Daoy (cell line): ENCODE measurements at places on chromosomes 4 and X. TPM values are rescaled to one million over a fixed set of nuclear protein-coding genes. Genes with fewer than 3 reads are reported as not detected.

DNA sequence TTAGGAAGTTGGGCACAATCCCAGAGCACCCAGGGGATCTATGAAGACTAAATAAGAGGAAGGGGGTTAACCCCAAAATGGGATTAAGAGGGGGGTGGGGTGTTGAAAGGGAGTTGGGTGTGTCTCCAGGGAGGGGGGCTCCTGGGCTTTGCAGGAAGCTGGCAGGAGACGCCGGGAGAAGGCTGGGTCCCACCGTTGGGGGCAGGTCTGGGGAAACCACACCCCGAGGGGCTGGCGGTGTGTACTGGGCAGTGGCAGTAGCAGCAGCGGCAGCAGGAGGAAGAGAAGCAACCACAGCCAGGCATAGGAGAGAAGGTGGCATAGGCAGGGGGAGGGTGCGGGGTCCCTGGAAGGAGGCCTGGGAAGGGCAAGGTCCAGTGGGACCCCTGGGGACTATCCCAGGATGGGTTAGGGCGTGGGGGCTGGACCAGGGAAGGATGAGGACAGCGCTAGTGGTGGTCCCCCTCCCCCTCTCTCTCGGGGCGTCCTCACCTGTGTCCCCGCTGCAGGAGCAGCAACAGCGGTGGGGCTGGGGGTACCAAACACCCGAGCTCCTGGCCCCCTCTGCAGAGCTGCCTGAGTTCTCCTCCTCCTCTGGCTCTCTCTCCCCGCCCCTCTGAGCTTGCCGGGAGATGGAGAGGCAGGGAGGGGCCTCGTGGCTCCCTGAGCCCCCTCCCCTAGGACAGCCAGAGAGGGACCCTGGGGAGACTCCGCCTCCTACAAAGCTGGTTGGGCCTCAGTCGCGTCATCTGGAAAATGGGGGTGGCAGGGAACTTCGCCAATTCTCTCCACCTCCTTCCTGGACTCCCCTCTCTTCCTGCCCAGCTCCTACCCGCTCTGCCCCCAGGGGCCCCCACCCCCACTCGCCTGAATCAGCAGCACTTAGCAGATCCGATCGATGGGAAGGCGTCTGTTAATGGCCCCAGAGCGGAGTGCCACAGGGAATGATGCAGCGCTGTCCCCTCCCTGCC is at the start of gene KCND1:
Gene KCND1, minus strand, starts transcription at position 596 of the 971 bp plus-strand sequence. CDS start 1,573 bp downstream, outside the sequence.
- peak; percentile 74 for DNase-seq

DNA sequence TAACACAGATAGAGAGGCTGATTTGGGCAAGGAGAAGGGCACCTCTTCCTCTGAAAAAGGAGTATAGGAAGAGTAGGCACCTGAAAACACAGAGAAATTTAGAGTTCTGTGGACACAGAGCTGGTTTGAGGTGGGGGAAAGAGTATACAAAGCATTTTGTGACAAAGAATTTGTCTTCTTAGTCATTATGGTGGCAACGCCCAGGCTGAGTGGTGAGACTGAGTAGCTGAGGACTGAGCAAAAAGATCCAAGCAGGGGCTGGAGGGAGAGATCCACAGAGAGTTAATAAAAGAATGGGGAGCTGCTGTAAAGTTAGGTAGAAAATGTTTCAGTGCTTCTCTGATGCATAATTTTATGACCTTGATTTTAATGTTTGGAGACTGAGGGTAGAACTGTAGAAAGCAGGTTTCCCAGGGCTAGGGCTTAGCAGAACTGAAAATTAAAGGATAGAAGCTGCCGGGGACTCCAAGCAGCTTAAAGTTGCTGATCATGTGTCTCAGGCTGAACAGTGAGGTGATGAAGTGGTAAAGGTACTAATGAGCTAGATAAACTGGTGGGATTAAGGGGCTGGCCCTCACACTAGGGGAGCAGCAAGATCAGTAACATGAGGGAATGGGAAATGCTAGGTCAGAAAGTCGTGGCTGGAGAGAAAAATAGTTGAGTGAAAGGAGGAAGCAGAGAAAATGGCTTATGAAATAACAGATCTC is 118.9 kb downstream of the CEP44 start:
- DNase-seq: no peak

Gene GC
- not detected in 2 replicates for total RNA-seq

Gene CD38
- total RNA-seq: 0.40 and 7.4 TPM in 2 replicates

DNA sequence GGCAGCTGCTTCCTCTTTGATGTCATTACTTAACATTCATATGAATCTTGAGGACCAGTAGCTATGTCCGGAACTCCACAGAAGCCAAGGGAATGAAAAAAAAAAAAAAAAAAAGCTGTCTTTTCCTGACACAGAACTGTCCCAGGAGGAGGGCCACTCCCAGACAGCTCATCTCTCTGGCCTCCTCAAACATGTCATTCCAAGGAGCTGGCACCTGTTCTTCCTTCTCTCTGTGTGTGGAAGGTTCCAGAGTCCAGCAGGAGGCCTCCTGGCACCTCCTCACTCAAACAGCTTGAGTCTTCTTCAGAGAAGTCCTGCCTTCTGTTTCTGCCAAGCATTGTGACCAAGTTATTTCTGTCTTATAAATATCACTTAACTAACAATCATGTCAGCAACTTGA is 458.5 kb downstream of the AFF2 start:
- no peak for DNase-seq

Gene QRFPR
- 0.06 and 0.77 TPM in 2 replicates for total RNA-seq

GRCh38 chr4:62960415-62960814 is 1448.8 kb downstream of the TECRL start:
- DNase-seq: no peak

DNA sequence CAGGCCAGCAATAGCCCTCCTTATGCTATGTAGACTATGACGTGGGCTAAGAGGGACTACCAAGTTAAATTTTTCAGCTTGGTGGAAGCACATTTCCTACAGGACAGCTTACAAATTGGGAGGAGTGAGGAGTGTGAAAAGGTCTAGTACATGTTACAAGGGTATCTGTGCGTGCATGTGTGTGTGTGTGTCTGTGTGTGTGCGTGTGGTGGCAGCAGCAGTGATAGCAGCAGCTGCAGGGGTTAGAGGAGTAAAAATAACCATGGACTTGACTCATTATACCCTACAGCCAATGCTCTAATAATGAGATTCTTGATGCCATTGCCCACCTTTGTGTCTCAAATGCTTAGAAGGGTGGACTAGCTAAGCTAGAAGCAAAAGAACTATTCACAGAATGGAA is 88.6 kb downstream of the SLC9A7 start:
- no peak for DNase-seq

GRCh38 chrX:15825936-15826335 is 28.7 kb downstream of the AP1S2 start:
- DNase-seq: no peak

Gene PRDM8
- total RNA-seq: 0.69 and 1.1 TPM in 2 replicates

Gene SLITRK4
- not detected in 2 replicates for total RNA-seq

DNA sequence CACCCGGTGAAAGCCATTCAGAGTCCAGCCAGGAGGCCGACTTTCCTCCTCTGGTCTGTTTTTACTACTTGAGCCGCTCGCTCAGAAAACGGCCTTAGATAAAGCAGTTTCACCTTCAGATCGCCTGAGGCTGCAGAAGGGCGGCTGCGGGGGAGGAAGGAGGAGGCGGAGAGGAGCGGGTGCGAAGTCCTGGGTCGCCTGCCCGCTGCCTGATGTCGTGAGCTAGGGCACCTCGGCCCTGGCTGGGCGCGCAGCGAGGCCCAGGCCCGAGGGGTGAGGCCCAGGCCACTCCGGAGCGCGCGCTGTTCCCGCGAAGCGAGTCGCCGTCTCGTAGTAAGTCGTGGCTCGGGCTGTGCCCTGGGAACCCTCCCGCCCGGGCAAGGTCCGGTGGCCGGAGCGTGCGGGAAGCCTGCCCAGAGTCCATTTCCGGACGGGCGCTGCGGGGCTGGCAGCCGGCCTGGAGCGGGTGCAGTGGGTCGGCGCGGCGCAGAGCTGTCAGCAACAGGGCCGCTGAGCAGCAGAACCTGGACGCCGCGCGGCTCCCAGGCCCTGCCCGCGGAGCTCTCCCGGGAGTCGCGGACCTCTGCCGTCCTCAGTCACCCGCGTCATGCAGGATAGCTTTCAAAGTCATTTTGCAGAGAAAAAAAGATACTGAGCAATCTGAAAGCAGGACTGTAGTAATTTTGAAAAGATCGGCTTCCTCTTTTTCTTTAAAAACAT is 18.6 kb downstream of the TRIM2 start:
- peak; percentile 41 for DNase-seq

DNA sequence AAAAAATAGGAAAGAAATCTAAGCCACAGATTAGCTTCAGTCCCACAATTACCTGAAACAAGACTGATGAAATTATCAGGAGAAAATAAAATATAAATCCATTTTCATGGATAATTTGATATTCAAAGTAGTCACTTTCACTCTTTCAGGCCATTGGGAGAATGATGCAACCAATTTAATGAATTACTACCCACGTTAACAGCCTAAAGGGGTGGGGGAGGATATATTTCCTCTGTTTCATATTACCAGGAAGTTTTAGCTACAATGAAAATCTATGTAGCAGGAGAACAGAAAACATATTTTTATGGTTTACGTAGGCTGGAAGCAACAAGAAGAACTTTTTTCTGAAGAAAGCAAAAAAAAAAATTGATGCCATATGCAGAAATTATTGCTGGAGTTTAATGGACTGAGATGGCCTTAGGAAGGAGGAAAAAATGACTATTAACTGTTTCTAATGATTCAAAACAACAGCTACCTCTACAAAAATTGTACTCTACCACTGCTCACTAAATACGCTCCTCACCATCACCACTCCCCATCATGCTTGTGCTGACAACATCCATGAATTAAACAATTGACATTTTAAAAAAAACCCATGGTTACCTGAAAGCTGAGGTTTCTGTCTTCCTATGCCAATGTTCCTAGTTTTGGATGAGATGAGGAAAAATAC is 100.9 kb downstream of the CXXC4 start:
- no peak for DNase-seq

DNA sequence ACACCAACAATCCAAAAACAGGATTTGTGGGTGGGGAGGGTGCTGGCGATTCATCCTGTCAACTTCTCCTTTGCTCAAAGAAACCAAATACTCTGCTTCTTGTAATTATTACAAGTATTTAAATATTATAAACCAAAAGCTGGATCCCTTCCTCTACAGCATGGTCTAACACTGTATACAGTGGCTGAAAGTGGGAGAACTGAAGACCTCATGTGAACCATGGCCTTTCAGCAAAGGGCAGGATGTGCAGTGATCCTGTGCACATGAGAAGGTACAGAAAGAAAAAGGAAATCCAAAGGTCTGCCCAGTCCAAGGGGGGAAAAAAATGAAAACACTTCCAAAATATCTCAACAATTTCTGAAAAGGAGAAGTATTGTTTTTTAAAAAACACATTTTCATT is 5.3 kb upstream of the CXorf38 start:
- DNase-seq: no peak

GRCh38 chrX:110097920-110098319 is 95.0 kb downstream of the TMEM164 start:
- no peak for DNase-seq

DNA sequence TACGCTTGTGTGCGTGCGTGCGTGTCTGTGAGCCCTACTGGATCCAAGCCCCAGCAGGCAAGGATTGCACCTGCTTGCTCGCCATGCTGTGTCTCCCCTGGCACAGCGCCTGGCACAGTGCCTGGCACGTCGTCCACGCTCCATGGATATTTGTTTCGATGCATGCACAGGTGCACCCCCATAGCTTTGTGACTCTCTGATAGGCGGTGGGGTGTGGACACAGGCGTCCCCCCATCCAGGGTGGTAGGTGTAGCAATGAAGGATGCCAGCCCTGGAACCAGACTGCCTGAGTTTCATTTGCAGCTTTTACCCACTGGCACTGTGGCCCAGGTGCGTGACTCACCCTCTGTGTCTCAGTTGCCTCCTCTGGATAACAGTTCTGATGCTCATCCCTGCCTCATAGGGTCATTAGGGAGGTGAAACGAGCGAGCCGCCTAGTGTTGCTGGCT is 20.2 kb downstream of the PIGG start:
- no peak for DNase-seq

DNA sequence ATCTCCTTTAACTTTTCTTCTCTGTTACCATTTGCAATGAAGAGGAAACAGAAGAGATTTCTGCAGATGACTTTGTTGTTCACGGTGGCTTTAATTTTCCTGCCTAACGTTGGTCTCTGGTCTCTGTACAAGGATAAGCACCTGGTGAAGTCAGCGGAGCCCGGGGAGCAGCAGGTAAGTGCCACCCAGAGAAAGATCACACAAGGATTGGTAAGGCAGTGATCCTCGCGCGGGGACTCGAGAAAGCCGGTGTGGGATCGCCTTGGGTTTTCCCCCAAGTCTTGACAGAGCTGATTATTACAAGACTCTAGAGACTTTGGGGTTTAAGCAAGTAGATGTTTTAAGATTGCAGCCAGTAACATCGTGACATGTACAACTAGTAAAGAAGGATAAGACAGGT is 1.3 kb downstream of the GALNTL6 start:
- DNase-seq: no peak

Gene GPRASP1
- 0.69 and 1.5 TPM in 2 replicates for total RNA-seq

GRCh38 chr4:114383721-114384120 is 214.9 kb upstream of the UGT8 start:
- peak; percentile 52 for DNase-seq
